Gastrocnemius medialis (tissue), 4 donors: ENCODE measurements at places on chromosomes 3 and 15. TPM values are rescaled to one million over a fixed set of nuclear protein-coding genes. Genes with fewer than 3 reads are reported as not detected.

GOLGA6L10 gene
- total RNA-seq, result 0.42 TPM

ZKSCAN7 gene
- total RNA-seq, result 1.2 TPM

UROC1 gene
- total RNA-seq, result not detected

FOXB1 gene
- not detected for total RNA-seq

EFCC1 gene
- total RNA-seq, result 0.26 TPM

SSUH2 gene
- total RNA-seq, result not detected

MESP2 gene
- not detected for total RNA-seq

SH2D7 gene
- not detected for total RNA-seq

ONECUT1 gene
- total RNA-seq, result not detected

WDR93 gene
- total RNA-seq, result not detected

PLAAT1 gene
- total RNA-seq, result 25.0 TPM

RAD18 gene
- 1.8 TPM for total RNA-seq

LHFPL4 gene
- not detected for total RNA-seq

SLC6A1 gene
- total RNA-seq, result 0.23 TPM

ZNF620 gene
- total RNA-seq, result 4.2 TPM

ZNF502 gene
- total RNA-seq, result 1.8 TPM

BCHE gene
- 1.2 TPM for total RNA-seq

CCR9 gene
- not detected for total RNA-seq

PPP1R14D gene
- total RNA-seq, result not detected

MUSTN1 gene
- 385 TPM for total RNA-seq

SLC30A4 gene
- total RNA-seq, result 1.5 TPM

BMF gene
- total RNA-seq, result 3.5 TPM

SI gene
- total RNA-seq, result not detected

DPPA2 gene
- total RNA-seq, result not detected

SNTN gene
- not detected for total RNA-seq

TNFAIP8L3 gene
- 0.75 TPM for total RNA-seq

EFCAB12 gene
- not detected for total RNA-seq

CAND2 gene
- 151 TPM for total RNA-seq

DUOXA2 gene
- not detected for total RNA-seq

ZNF717 gene
- total RNA-seq, result 2.1 TPM

SLC28A2 gene
- total RNA-seq, result not detected

ZNF592 gene
- 36.0 TPM for total RNA-seq

LEKR1 gene
- total RNA-seq, result not detected

CNTN3 gene
- total RNA-seq, result 0.49 TPM

ZNF639 gene
- total RNA-seq, result 43.7 TPM

ILDR1 gene
- not detected for total RNA-seq

SUSD5 gene
- total RNA-seq, result 1.4 TPM

FGF7 gene
- 9.5 TPM for total RNA-seq

STAB1 gene
- total RNA-seq, result 27.2 TPM

NISCH gene
- total RNA-seq, result 26.6 TPM

CIAO2A gene
- total RNA-seq, result 26.6 TPM

FEZF2 gene
- total RNA-seq, result not detected

IFT57 gene
- total RNA-seq, result 11.6 TPM

FBXO40 gene
- total RNA-seq, result 40.8 TPM

TRMT10C gene
- 33.2 TPM for total RNA-seq

ZPLD1 gene
- not detected for total RNA-seq

MITF gene
- total RNA-seq, result 114 TPM

DCP1A gene
- 18.4 TPM for total RNA-seq

NMNAT3 gene
- 10.1 TPM for total RNA-seq

CHRNA7 gene
- total RNA-seq, result 0.35 TPM

BTLA gene
- total RNA-seq, result not detected

LSAMP gene
- total RNA-seq, result 0.07 TPM

KLF15 gene
- 75.1 TPM for total RNA-seq

PCOLCE2 gene
- total RNA-seq, result 17.2 TPM

KLHL40 gene
- 682 TPM for total RNA-seq
